Activated B cell treated with CpG ODN at 0.5 μM for 24 hours (primary cell): ENCODE measurements at places on chromosomes 12 and 14. TPM values are rescaled to one million over a fixed set of nuclear protein-coding genes. Genes with fewer than 3 reads are reported as not detected.
A peak's percentile ranks its signal among the peaks of the same experiment; 100 is the strongest.

- H3K4me1 ChIP-seq = peaks cover 23% of the 10 kb centered on the region
- H3K36me3 ChIP-seq = no peaks in the 10 kb centered on the region
- no peak overlapping the region for H3K27ac ChIP-seq
- H3K27me3 ChIP-seq = peaks cover 44% of the 10 kb centered on the region
These were observed 4.4 kb downstream of the VDR start for GRCh38 chr12:47900131-47901062.

DNA sequence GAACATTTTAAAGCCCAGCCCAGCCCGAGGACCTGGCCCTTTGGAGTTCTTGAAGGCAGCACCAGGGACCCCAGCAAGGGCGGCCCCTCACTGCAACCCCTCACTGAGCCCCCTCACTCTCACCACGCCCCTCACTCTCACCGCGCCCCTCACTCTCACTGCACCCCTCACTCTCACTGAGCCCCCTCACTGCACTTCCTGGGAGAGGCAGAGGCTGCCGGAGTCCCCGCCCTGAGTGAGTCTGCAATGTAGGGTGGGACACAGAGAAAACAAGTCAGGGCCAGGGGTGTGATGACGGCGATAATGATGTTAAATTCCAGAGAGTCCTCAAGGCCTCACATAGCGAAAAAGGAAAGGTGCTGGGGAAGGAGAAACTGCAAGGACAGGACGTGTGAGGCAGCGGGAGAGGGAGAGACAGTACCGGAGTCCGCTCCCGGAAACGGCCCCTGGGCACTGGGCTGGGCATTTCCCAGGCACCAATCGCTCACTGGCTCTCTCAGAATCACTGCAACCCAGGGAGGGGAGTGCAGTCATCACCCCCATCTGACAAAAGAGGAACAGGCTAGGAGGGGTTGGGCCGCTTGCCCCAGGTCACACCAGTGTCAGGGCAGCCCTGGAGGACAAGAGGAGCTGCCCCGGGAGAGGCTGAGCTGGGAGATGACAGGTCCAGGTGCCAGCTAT is 24.9 kb downstream of the CCDC88C start:
- H3K4me3 ChIP-seq = no peak overlapping the region
- DNase-seq = no peak
- peaks cover 93% of the 10 kb centered on the region for H3K4me1 ChIP-seq
- peaks cover 18% of the 10 kb centered on the region for H3K36me3 ChIP-seq
- H3K27ac ChIP-seq = no peak overlapping the region
- no peaks in the 10 kb centered on the region for H3K27me3 ChIP-seq

GRCh38 chr14:67999290-67999689 is 179.7 kb downstream of the RAD51B start:
- H3K4me3 ChIP-seq = no peak overlapping the region
- H3K27me3 ChIP-seq = no peaks in the 10 kb centered on the region
- DNase-seq = no peak
- no peak overlapping the region for H3K27ac ChIP-seq
- no peaks in the 10 kb centered on the region for H3K36me3 ChIP-seq

DNA sequence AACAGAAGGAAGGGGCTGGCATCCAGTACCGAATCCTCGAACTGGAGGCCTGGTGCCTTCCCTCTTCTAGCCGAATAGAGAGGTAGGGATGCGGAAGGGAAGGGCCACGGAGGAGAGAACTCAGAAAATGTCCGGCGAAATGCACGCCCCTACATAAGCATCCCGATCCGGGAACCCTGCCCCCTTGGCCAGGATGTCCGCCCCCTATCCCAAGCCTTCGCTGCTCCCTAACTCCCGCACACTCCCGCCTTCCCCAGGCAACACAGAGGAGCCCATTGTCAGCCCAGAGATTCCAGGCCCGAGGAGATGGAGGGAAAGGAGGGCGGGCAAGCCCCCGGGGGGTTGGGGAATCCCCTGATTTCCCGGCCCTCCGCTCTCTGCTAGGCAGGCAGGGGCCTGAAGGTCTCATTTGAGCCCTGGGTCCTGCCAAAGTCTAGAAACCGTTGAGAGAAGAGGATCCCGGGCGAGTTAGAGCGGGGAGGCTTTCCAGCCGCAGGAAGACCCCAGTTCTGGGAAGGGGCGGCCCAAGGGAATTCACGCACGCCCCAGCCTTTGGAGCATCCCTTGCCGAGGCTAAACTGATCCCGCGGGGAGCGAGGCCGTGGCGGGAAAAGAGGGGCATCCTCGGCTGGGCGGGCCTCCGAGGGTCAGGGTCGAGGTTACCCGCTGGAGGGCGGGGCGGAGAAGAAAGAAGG is 569 bp upstream of the ARHGEF40 start:
- H3K4me1 ChIP-seq = peaks cover 42% of the 10 kb centered on the region
- H3K27ac ChIP-seq = peak overlapping the region; percentile 18
- H3K36me3 ChIP-seq = no peaks in the 10 kb centered on the region
- no peak for DNase-seq

GRCh38 chr12:92719674-92720073 is 16.9 kb downstream of the PLEKHG7 start:
- no peaks in the 10 kb centered on the region for H3K4me1 ChIP-seq
- peaks cover 41% of the 10 kb centered on the region for H3K36me3 ChIP-seq
- no peak overlapping the region for H3K4me3 ChIP-seq
- no peak for DNase-seq
- no peaks in the 10 kb centered on the region for H3K27me3 ChIP-seq

GRCh38 chr14:71309756-71310155 is 402.5 kb downstream of the PCNX1 start:
- H3K27me3 ChIP-seq = peaks cover 10% of the 10 kb centered on the region
- H3K4me1 ChIP-seq = peaks cover 12% of the 10 kb centered on the region
- DNase-seq = no peak

DNA sequence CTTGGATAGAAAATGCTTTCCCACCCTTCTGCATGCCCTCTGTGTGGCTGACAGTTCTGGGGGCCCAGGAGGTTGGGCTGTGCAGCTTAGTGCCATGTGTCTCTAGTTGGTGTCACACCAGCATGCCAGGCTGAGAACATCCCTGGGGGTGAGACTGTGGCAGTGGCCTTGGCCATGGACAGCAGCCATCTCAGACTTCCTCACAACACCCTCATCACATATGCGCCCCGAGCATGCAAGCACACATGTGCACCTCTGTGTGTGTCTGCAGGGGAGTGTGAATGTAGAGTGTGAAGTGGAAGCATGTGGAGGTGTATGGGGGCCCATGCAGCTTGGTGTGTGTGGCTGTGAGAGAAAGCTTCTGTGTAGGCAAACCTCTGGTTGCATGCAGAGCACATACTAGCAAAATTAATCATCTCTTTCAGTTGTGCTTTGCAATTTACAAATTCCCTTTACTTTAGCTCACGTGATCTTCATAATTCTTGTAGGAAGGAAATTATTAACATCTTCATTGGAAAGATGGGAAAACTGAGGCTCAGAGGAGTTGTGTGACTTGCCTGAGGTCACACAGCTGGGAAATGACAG is 8.4 kb downstream of the ASIC1 start:
- H3K27me3 ChIP-seq = peaks cover 14% of the 10 kb centered on the region
- no peak overlapping the region for H3K27ac ChIP-seq
- H3K4me3 ChIP-seq = no peak overlapping the region
- DNase-seq = no peak
- no peaks in the 10 kb centered on the region for H3K36me3 ChIP-seq
- peaks cover 4% of the 10 kb centered on the region for H3K4me1 ChIP-seq

Gene ART4
- total RNA-seq = not detected in 2 replicates

Gene CLEC1A
- not detected in 2 replicates for total RNA-seq

Gene IL31
- not detected in 2 replicates for total RNA-seq

Gene PTHLH
- total RNA-seq = not detected in 2 replicates
